ENCODE measurements at places on chromosomes 12 and 14. TPM values are rescaled to one million over a fixed set of nuclear protein-coding genes. Genes with fewer than 3 reads are reported as not detected.

GRCh38 chr14:32578181-32578580, 249.1 kb downstream of the AKAP6 start:
- no peak for DNase-seq
- peaks cover 10% of the 10 kb centered on the region for H3K4me1 ChIP-seq
- no peak overlapping the region for H3K27ac ChIP-seq
- H3K4me3 ChIP-seq: no peak overlapping the region

- H3K27ac ChIP-seq: no peak overlapping the region
- no peaks in the 10 kb centered on the region for H3K27me3 ChIP-seq
- H3K36me3 ChIP-seq: no peaks in the 10 kb centered on the region
- no peak for DNase-seq
- no peak overlapping the region for H3K4me3 ChIP-seq
These were observed 211.0 kb upstream of the NUDT4 start for GRCh38 chr12:93166541-93167307.

GRCh38 chr14:41167040-41167439, 439.6 kb upstream of the LRFN5 start:
- no peaks in the 10 kb centered on the region for H3K27me3 ChIP-seq
- no peak overlapping the region for H3K4me3 ChIP-seq
- DNase-seq: no peak
- no peaks in the 10 kb centered on the region for H3K36me3 ChIP-seq

GRCh38 chr12:131796411-131796736, 31.8 kb upstream of the MMP17 start:
- H3K27me3 ChIP-seq: no peaks in the 10 kb centered on the region
- DNase-seq: no peak
- no peak overlapping the region for H3K27ac ChIP-seq

- peaks cover 6% of the 10 kb centered on the region for H3K4me1 ChIP-seq
- no peak overlapping the region for H3K27ac ChIP-seq
- no peak overlapping the region for H3K4me3 ChIP-seq
These were observed 156.8 kb upstream of the TMEM260 start for GRCh38 chr14:56422703-56423213.

Gene CCDC38
- not detected for total RNA-seq

Gene RAD9B
- 1.4 TPM for total RNA-seq

Gene SPATA7
- 12.6 TPM for total RNA-seq

Gene TAMALIN
- not detected for total RNA-seq
